ENCODE measurements at places on chromosomes 7 and 10.

GRCh38 chr10:14519785-14520184, 189.1 kb upstream of the FRMD4A start:
- no peak for DNase-seq

DNA sequence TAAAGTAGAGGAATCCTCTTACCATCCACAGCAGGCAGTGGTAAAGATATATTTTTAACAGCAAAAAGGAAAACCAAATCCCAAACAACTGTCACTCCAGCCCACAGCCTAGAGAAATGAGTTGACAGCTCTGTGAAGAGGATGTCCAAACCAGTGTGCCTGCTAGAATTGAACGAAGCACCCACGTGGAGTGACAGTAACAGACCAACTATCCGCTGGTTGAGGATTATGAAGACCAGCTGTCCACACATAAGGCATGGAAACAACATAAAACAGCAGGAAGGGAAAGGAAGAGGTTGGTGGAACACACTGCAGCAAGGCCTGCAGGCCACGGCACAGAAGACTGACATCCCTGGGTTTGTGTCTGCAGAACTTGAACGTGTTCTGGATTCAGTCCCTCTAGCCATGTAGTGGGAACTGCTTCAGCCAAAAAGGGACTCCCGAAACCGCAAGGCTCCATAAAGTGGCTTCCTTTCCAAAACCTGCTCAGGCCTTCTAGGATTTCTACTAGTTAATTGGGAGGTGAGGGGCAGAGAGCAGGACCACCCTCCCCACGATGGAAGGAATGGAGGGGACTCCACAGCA, 324.4 kb downstream of the BICC1 start:
- no peak for DNase-seq

DNA sequence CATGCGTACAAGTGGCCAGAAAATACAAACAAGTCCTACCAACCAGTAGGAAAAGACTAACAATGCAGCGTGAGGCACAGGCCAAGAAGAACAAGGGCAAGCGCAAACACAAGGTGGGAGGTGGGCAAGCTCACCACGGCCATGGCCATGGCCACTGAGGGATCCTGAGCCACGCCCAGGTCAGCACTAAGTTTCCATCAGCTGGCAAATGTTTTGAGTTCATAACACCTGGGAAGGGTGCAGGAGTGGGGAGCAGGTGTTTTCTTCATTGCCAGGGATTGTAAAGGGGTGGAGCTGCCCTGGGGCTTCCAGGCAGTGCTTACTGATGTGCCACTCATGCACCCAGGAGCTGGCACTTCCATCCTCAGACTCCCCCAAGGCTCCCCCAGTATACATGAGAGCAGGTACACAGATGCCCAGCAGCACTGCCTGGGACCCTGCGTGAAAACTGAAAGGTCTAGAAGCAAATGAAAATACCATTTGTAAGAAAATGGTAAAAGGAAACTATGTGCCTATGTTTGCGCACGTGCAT, 139.2 kb upstream of the RET start:
- DNase-seq, result no peak

GRCh38 chr10:1473874-1474273, 263.5 kb downstream of the ADARB2 start:
- DNase-seq, result no peak

DNA sequence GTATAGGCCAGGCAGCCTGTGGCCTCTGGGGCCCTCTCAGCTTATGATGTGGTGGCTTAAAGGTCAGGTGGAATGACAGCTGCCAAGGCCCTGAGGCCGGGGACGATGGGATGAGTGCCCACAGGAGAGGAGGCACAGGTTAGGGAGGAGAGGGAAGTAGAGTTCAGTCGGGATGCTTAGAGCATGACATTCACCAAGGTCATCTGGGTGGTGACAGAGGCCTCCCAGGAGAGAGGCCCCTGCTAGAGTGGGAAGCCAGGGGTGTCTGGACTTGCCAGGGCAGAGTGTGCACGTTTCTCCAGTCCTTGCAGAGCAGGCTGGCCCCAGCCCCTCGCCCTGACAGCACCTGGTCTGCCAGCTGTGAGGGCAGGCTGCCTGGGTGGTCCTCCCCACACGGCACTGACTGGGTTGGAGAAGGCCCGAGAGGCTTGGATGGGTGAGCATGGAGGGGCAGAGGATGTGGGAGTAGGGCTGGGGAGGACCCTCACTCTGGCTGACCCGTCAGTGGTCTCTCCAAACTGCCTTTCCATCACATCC, 1.5 kb downstream of the CALHM1 start:
- DNase-seq, result no peak

DNA sequence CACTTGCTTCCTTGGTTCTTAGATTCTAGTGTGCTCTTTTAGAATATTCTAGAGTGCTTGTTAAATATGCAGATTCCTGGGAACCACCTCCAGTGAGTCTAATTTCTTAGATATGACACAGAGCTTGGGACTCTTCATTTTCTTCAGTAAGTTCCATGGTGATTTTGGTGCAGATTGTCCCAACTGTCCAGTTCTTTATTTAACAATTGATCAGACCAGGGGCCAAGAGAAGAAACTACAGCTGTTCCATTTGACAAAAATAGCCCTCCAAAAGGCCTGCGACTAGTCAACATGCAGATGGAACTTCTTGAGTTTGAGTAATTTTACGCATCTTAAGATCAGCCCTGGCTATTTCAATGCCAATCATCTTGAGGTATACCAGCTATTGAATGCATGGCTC, 760.7 kb downstream of the LRMDA start:
- DNase-seq, result no peak

DNA sequence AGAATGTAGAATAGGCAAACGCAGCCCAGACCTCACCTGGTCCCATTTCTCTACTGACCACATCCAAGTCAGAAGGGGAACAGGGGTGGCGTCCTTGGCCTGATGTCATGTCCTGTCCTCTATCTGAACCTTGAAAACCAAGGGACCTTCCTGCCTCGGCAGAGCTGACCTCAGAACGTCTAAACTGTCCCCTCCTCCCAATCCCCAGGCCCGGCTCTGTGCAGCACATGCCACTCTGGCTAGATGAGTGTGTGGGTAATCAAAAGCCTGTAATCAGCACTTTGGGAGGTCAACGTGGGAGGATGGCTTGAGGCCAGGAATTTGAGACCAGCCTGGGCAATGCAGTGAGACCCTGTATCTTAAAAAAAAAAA, 46.5 kb upstream of the ZNF479 start:
- no peak for DNase-seq

GRCh38 chr7:30465811-30466180, 12.8 kb downstream of the NOD1 start:
- no peak for DNase-seq

DNA sequence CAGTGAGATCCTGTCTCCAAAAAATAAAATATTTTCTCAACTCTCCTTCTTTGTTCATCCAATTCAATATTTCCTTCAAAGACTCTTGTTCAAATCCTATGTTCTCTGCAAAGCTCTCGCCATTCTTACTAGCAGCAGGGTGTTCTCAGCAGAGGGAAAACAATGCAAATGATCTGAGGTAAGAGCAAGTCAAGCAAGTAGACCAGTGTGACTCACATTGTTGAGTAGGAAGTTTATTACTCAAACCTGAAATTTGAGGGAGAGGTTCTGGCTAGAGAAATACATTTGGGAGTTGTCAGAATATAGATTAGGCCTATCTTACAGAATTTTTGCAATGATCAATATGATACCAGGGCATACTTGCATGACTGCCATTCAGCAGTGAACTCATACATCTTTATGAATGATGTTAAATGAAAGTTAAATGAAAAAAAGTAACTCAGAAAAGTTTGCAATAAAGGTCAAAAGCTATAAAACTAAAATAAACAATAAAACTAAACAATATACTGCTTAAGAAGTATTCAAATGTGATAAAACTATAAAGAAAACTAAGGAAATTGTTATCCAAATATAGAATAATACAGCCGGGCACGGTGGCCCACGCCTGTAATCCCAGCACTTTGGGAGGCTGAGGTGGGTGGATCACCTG, 5.8 kb downstream of the IDE start:
- no peak for DNase-seq

DNA sequence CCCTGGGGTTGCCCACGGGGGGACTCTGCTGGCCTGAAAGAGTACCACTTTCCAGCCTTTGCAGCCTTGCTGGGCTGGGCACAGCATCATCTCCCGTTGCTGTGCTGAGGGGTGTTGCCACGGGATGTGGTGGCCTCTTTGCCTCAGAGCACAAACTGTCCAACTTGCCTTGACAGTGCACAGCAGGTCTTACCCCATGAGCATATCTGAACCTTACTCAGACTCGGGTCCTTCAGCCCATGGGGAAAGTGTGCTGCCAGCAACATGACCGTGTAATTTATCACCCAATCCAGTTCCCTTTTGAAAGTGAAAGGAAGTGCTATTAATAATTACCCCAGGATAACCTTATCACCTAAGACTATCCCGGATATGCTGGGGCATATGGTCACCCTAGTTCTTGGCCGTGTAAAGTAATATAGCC, 46.8 kb downstream of the TBXAS1 start:
- DNase-seq, result no peak

- DNase-seq, result no peak
Measured at GRCh38 chr7:70042533-70042932, 444.3 kb downstream of the AUTS2 start.

GRCh38 chr7:73622909-73623797, 1.2 kb downstream of the MLXIPL start:
- no peak for DNase-seq

DNA sequence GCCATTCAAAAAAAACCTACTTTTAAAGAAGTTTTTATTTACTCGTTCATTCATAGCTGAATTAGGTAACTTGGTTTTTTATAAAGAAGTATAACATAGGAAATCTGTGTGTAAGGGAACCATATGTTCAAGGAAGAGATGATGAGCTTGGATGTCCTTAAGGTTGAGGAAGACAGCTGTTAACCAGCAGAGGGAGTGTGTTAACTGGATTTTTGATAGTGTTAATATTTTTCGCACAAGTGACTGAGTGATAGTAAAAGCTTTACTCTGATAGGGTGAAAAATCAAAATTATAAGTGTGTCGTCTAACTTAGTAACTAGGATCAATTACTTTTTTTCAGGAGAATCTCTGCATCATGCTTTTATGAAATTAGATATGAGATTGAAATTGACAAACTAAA, 134.7 kb downstream of the ARL5B start:
- DNase-seq, result no peak

DNA sequence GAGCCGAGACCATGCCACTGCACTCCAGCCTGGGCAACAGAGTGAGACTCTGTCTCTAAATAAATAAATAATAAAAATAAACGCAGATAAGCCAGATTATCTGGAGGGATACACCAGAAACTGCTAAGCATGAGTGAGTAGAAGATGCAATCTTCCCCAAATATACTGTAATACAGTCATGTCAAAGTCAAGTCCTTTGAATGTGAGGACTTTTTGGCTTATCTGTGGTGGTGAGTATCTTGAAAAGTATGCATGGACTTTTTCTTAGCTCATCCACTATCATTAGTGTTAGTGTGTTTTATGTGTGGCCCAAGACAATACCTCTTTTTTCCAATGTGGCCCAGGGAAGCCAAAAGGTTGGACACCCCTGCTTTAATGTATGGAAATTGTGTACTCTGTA, 44.7 kb upstream of the PITRM1 start:
- no peak for DNase-seq

GRCh38 chr10:71940752-71941151, 23.4 kb upstream of the CHST3 start:
- DNase-seq, result no peak

DNA sequence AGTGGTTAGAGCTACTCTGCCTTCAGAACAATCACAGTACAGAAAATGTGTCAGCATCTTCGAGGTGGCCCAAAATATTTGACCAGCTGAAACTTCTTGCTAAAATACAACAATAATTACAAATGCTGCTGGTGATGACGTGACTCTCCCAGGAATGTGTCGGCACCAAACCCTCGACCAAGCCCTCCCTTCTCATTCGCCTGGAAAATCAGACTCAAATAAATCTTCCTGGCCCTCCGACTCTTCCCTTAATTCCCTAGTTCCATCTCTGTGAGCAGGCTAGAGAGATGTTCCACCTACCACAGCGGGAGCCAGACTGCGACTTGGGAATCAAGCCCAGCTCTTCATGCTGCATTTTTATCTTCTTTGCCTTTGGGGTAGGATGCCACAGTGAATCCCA, 4.1 kb downstream of the PRSS2 start:
- no peak for DNase-seq

- no peak for DNase-seq
Measured at GRCh38 chr10:70903262-70903921, 15.0 kb upstream of the PCBD1 start.

- DNase-seq, result peak; percentile 40
Measured at GRCh38 chr10:103451091-103451813, 918 bp downstream of the CALHM2 start.

DNA sequence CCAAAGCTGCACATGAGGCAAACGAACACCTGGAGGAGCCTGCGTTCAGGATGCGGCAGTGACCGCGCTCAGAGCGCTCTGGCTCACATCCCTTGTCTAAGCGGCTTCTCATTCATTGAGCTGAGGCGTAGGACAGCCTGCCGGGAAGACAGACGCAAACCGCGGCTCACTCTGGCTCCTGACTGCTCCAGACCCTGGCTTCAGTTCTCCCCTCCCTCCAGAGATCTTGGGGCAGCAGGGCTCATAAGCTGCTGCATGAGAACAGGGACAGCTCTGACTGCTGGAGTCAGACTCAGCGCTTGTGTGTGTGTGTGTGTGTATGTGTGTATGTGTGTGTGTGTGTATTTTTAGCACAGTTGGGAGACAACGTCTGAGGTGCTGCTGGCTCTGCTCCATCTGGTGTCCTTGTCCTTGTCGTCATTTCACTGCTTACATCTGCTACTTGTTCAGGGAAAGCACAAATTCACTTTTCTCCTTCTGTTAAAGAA, 15.8 kb upstream of the LYZL2 start:
- no peak for DNase-seq

GRCh38 chr10:118471863-118472262, 123.6 kb downstream of the PRLHR start:
- DNase-seq, result no peak

GRCh38 chr10:71277914-71278665, 41.0 kb upstream of the SLC29A3 start:
- no peak for DNase-seq

DNA sequence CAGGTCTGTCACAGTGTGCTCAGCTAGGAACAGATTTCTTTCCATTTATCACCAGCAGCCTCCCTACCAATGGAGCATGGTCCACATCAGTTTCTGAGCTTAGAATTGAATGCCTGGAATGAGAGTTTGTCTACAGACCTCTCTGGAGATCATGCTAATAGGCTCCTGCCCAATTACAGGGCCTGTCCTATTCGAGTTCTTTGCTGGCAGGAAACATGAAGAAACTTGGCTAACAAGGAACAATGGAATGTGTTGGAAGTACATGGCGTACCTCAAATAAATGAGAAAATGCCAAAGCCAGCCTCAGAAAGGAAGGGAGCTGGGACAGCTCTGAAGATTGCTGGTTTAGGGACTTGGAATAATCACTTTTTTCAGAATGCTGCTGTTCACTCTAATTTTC, 186.0 kb upstream of the AKR1E2 start:
- no peak for DNase-seq

All from thoracic aorta (tissue), 2 donors.